ENCODE measurements at places on chromosomes 1 and 21.
A peak's percentile ranks its signal among the peaks of the same experiment; 100 is the strongest.

DNA sequence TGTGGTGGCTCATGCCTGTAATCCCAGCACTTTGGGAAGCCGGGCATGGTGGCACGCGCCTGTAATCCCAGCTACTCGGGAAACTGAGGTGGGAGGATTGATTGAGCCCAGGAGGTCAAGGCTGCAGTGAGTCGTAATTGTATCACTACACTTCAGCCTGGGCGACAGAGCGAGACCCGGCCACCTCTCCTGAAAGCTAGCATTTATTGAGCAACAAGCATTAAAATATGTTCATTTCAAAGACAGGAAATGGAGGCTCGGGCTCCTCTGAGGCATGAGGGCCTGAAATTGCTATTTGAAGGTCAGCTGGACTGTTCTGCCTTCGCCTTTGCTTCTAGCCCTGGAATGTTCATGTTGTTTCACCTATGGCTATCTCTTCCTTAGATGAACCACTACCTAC is 34.5 kb downstream of the SPATA21 start:
- DNase-seq = no peak

DNA sequence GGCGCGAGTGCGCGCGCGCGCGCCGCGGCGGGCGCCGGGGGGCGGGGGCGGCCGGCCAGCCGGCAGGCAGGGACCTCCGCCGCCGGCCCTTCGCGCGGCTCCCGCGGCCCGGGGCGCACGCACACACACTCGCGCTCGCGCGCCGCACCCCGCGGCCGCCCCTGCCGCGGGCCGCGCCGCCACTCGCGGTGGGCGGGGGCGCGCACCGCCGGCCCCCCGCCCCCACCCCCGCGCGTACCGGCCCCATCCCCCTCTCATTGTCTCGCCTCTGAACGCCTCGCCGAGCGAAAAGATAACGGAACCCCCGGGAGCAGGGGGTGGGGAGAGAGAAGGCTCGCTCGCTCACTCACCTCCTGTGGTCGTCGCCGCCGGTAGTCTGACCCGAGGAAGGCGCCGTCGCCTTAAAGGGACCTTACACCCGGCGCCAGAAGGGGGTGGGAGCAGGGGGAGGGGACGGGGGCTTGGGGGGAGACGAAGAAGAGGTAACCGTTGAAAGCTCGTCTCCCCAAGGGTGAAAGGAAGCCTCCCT is 428 bp downstream of the POGZ start:
- DNase-seq = peak; percentile 68

DNA sequence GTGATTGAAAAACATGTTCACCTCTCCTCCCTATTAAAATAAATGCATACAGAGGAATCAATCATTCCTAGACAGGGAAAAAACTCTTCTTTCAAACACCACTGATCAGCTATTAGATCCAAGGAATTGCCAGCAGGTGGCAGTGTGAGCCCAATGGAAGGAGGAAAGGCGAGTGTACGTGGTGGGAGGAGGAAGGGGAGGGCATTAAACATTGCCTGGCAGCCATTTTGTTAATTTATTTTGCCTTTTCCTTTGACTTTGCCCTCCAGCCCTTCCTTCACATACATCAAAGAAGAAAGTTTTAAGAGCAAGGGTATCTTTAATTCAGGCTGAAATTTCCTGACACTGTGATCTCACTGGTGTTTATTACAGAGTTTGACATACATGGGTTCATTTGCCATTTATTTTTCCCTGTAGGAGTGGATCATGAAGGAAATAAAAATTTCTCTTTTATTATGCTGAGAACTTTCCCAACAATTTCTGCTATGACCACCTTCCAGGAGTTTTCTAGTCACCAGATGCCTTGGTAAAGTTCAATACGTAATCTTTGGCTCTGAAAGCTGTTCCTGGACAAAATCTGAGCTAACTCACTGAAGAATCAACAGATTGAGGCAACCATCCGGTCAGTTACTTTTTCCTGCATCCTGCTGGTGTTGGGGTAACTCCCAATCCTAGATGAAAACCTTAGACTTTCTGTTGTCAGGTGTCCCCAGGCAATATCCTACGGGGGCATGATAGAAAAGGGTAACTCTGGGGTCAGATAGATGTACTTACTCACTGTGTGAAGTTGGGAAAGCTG is 1.9 kb upstream of the GNAI3 start:
- DNase-seq = peak; percentile 94

DNA sequence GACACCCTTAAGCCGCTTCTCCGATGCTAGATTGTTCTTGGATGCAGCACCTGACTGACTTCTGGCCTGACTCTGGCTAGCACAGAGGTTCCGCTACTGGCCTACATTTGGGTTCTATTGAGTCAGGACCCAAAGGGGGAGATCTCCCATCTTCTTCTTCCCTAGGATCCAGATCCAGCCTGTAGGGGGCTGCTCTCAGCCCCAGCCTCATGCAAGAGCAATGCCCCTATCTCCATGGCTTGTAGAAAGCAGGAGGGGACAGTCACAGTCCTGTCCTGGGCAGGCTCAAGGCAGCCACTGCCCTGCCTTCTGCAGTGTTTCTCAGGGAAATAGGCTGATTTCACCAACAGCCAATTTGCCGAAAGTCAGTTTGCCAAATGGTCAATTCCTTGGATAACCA is 6.3 kb upstream of the ADAR start:
- DNase-seq = no peak

GRCh38 chr1:28898405-28898881 is 15.9 kb upstream of the EPB41 start:
- DNase-seq = peak; percentile 75

All from hematopoietic multipotent progenitor cell treated with erythropoietin and hydrocortisone succinate and interleukin-3 and kit ligand, for 8 days (in vitro differentiated cells).